ENCODE measurements at places on chromosomes 16 and 17.

- peak; percentile 41 for DNase-seq
Measured at GRCh38 chr16:81737885-81738536, 41.1 kb upstream of the PLCG2 start.

DNA sequence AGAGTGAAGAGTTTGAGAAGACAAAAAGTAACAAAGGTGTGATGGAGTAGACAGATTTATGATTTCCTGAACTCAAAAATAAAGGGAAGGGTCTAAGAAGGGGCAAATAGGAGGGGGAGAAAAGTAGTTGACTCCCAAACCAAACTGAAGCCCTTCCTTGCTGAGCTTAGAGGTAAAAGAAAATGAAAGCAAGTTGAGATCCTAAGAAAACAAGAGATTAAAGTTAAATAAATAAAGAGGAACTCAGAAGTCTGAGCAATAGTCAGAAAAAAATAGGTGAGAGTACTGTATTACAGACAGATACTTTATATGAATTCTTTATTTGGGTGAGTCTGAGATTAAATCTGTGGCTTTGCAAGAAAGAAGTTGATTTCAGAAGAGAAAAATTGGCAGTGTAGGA is 3.3 kb upstream of the PSMD12 start:
- no peak for DNase-seq

- DNase-seq: no peak
Measured at GRCh38 chr17:81944858-81945257, 2.2 kb downstream of the MYADML2 start.

GRCh38 chr17:78960928-78961327 is 18.8 kb downstream of the LGALS3BP start:
- no peak for DNase-seq

DNA sequence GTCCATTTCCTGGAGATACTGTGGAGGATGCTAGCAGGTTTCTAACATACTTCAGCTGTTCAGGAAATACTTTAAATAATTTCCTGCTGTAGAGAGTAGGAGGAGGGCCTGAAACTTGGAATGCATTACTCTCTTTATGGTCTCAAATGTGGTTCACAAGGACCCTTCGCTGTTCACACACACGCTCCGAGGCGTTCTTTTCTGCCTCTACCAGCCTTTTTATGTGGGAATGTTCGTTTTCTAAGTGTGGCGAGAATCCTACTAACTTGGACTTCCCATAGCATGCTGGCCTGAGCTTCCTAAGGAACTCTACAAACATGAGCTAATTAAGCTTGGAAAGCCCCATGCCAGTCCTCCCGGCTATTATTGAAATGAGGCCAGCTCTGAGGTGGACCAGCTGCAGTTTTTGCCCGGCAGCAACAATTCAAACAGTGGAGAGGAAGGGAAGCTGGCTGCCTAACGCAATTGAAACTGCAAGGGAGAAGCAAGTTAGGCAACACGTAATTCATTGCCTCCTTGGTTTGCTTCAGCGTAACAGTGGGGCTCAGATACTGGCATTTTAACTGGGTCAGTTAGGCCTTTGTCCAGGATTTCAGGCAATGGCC is 18.9 kb downstream of the KPNA2 start:
- DNase-seq: no peak
